ENCODE measurements at places on chromosomes 12 and 14.

DNA sequence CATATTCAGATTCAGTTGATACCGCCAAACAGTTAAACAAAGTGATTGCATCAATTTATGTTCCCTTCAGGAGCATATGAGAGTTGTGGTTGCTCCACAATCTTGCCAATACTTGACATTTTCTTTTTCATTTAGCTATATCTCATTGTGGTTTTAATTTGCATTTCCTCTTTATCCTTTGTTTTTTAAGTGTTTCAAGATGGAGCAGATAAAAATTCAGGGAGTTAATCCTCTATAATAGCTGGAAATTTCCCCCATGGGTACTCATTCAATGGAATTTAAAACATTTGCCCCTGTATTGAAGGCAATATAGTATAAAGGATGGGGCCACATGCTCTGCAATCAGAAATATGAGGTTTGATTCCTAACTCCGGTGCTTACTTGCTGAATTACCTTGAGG is 1.1 kb upstream of the EXD2 start:
- DNase-seq: no peak

GRCh38 chr12:1605129-1606020 is 11.0 kb upstream of the FBXL14 start:
- no peak for DNase-seq

- DNase-seq: no peak
These were observed 32.0 kb downstream of the ANAPC7 start for GRCh38 chr12:110371408-110372055.

- DNase-seq: no peak
These were observed 175.8 kb upstream of the PRMT8 start for GRCh38 chr12:3315201-3315661.

DNA sequence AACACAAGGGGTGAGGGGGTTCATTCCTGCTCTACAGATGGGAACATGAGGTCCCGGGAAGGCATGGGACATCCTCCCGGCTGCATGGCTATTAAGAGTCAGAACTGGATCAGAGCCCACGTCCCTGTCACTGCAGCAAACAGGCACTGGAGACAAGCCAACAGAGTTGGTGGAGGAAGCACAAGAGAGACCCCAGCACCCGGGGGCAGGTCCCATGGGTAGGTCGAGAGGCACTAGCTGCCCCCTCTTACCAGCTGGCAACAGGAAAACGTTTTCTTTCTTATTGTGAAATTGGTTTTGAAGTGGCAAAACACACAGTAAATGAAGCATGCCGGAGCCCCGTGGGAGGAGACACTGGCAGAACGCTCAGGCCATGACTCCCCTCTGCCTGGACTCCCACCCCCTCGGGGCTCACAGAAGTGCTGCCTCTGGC is 43.6 kb downstream of the SYNE3 start:
- DNase-seq: no peak

GRCh38 chr14:52473557-52473956 is 78.7 kb downstream of the TXNDC16 start:
- DNase-seq: no peak

- DNase-seq: no peak
These were observed 589.0 kb downstream of the C12orf50 start for GRCh38 chr12:87439990-87440827.

- no peak for DNase-seq
These were observed 38.9 kb downstream of the EML1 start for GRCh38 chr14:99831903-99832685.

GRCh38 chr14:53022593-53022992 is 71.7 kb upstream of the FERMT2 start:
- DNase-seq: no peak

GRCh38 chr14:74213907-74214803 is 25.1 kb upstream of the VSX2 start:
- DNase-seq: no peak

GRCh38 chr14:30484976-30485375 is 74.0 kb upstream of the G2E3 start:
- no peak for DNase-seq

Data from stimulated activated CD4-positive, alpha-beta T cell treated with anti-CD3 and anti-CD28 coated beads, Interleukin-12 subunit alpha, Interleukin-12 subunit beta, amount 100 ng/mL, for 48 hours (primary cell).